ENCODE measurements at places on chromosomes 2 and 18. TPM values are rescaled to one million over a fixed set of nuclear protein-coding genes. Genes with fewer than 3 reads are reported as not detected.

Gene CELF4
- total RNA-seq, result not detected

Gene TDRD15
- not detected for total RNA-seq

Gene DYSF
- 0.18 TPM for total RNA-seq

Gene ANKRD62
- not detected for total RNA-seq

Gene PGAP1
- total RNA-seq, result 1.9 TPM

Gene KCNG2
- total RNA-seq, result 3.8 TPM

Gene CYTIP
- not detected for total RNA-seq

Gene SAG
- total RNA-seq, result 0.80 TPM

DNA sequence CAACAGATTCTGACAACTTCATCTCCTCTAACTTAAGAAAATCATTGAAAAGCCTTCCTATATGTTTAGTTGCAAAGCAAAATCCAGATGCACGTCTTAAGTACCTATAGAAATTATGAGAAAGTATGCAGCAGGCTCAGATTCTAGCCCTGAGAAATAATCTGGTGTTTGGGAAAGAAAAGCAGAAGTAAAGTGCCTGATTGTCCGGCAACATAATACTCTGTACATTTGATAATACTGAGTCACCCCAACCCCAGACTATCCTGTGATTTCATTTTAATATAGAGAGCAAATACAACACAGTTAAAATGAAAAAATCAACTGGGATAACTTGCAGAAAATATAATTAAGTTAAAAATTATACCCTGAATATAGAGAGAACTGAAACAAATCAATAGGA, 13.5 kb downstream of the RFX8 start:
- DNase-seq, result no peak

- DNase-seq, result peak; percentile 69
Measured at GRCh38 chr18:57943723-57944122, 100.3 kb upstream of the NEDD4L start.

DNA sequence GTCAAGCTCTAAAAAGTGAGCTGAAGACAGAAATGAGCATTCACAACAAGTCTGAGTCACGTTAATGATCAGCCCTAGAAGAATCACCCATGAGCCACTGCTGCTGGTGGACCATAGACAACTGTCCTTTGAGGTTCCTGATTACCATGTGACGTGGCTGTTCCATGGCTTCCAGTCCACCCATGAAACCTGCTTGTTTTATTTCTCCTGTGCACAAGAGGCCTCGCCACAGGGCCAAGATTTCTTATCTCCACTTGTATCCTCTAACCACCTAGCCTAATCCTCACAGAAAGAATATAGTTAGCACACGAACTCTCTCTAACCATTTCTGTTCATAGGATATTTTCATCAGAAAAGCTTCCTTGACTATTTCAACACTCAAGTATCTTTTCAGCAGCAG, 242.7 kb downstream of the MREG start:
- no peak for DNase-seq

- no peak for DNase-seq
Measured at GRCh38 chr18:57787068-57787685, 15.9 kb downstream of the ATP8B1 start.

DNA sequence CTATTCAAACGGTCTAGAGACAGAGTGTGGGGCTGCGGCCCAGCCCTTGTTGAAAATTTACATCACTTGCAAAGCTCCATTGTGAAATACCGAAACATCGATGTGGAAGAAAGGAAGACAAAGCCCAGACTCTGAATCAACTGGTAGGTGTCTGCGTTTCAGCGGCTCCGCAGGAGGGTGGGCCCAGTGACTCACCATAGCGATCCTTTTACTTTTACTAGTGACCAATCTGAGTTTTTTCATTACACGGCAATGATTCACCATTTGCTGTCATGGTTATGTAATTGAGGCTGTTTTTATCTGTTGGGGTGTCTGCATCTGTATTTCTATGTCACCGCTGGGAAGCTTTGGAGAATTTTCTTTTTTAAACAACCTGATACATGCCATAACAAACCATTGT, 66.6 kb upstream of the ODC1 start:
- DNase-seq, result no peak

DNA sequence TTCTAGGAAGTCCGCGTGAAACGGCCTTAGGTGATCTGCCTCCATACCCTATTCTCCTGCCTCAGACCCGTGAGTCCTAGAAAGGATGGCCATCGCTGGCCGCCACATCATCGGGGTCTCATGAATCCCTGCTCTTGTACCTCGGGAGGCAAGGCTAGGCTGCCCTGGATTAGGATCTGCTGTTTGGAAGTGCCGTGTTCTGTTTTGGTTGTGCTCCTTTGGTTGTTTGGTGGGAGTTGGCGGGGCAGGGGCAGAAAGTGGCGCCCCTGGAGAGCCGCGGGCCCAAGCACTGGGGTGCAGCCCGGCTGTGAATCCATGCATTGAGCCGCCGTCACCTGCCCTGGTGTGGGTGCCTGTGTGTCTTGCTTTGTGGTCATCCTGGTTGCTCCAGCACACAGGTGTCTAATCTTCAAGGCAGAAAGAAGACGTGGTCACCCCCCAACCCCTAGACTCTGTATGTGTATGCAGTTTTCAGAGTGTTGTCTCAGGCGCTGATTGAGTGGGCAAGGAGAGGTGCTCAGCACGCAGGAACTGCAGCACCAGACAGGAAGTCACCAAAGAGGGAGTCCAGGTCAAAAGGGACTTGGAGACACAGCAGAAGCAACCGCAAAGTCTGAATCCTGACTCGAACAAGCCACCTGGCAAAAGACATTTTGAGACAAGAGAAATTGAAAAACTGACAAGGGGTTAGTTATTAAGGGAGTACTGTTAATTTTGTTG, 80.0 kb upstream of the LDLRAD4 start:
- no peak for DNase-seq

DNA sequence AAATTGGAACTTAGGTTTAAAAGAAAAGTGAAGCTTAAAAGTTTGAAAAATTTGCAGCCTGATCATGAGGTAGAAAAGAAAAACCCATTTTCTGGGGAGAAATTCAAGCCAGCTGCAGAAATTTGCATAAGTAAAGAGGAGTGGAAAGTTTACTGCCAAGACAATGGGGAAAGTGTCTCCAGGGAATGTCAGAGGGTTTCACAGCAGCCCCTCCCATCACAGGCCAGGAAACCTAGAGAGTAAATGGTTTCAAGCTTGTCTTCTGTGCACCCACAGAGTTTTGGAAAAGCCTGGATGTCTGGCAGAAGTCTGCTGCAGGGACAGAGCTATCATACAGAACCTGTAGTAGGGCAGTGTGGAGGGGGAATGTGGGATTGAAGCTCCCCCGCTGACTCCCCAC, 254.0 kb upstream of the FSIP2 start:
- DNase-seq, result no peak

GRCh38 chr2:36561237-36561944, 36.6 kb downstream of the FEZ2 start:
- DNase-seq, result no peak

DNA sequence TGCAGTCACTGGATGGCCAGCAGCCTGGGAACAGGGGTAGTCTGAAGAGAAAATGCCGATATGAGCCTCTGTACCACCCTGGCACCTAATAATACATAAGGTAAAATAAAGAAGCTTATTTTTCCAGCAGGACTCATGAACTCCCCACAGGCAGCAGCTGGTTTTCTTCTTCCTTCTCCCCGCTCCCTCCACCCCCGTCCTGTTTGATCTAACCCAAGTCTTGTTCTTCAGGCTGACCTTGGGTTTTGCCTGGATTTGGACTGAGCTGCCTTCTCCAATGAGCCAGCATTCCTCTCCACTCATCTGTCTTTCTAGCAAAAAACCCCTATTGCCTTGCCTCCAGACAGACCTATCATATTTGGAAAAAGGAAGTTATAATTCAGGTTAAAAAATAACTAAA, 111.8 kb downstream of the CELF4 start:
- no peak for DNase-seq

GRCh38 chr2:241035142-241035817, 36.9 kb downstream of the SNED1 start:
- DNase-seq, result peak; percentile 23

DNA sequence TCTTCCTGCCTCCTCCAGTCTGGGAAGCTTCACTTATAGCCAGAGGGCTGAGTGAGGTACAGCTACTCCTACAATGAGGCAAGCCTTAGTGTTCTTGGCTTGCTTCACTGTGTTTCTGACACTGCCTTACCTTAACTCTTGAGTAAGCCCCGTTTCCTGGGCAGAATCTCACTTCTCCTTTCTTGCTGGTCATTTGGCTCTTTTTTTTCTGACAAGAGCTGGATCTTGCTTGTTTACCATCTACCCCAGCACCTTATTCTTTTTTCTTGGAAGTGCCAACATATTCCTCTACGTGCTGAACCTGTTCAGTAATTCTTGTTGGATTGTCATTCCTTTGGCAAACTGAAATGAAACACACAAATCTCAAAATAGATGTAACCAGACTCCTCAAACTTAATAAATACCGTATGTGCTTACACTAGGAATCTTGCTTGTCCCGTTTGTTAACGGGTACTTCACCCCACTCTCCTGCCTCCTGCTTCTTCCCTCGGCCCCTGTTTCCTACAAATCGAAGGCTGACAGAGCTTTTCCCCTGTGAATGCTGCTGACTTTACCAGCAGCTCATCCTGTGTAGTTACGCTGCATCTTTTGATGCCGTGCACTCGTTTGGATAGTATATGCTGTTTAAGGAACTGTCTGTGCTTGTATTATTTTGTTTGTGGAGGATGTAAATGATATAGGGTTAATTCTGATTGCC, 132.2 kb downstream of the FMNL2 start:
- peak; percentile 72 for DNase-seq

- no peak for DNase-seq
Measured at GRCh38 chr2:234671231-234671630, 174.3 kb upstream of the ARL4C start.

All from G401 (cell line).